ENCODE measurements at places on chromosomes 3 and 15.

- no peak for DNase-seq
Observed at GRCh38 chr15:42352401-42352800, 6.9 kb upstream of the CAPN3 start.

GRCh38 chr3:189212681-189213080 lies 40.9 kb downstream of the TPRG1 start:
- no peak for DNase-seq

DNA sequence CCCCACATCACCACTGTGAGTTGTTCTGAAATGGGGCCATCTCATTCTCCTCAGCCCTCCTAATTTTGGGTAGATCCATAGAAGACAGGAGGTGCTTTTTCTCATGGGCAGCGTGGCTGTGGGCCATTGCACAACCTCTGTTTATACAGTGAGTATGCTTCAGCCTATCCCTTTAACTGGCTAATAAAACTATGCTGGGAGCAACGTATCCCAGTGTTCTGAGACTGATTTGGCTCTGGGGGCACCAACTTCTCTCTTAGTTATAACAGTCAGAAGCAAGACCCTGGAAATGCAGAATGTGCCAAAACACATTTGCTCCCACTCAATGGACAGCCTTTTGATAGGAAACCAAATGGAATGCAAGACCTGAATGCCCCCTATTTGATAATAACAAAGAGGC lies 97.1 kb upstream of the ICE2 start:
- no peak for DNase-seq

DNA sequence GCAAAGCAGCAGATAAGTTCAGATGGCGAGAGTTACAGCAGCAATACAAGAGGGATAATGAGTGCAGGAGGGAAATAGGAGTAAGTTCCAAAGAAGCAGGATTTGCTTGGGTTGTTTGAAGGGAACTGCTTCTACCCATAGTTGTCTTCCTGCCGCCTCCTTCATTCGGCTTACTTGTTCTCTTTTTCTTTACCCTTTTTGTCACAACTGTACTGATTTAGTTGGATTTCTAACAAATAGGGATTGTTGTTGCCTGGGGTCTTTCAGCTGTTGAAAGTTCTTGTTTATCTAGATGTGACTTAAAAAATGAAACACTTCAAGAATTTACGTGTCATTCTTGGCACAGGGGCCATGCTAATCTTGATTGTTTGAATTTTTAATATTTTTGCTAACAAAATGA lies 25.9 kb downstream of the MORF4L1 start:
- no peak for DNase-seq

- DNase-seq = no peak
Observed at GRCh38 chr3:185363662-185364203, 797 bp downstream of the MAP3K13 start.

DNA sequence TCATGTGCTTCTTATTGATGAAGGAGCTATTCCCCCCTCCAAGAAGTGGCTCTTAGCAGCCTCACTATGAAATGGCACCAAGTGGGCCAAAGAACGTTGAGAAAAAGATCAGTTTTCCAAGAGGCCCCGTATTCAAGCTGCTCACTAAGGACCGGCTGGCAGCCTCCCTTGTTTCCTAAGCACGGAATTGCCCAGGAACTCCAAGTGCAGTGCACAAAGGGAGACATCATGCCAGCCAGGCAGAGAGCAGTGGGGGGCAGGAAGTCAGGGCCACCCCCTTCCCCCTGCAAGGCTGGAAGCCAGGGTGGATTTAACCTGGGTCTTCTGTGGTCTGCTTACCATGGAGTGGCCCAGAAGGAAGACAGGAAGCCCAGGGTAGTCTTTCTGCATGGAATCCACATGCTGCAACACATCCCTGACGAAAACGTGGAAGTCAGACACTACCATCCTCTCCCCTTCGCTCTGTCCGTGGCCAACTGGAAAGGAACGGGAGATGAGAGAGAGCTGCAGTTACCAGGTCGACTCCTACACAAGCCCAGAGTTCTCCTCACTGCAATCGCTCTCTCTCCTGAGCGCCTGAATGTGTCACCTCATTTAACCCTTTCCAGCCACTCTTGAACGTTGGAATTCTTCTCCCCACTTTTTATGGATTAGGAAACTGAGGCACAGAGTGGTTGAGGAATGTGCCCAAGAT lies 49.5 kb downstream of the ABTB1 start:
- no peak for DNase-seq

DNA sequence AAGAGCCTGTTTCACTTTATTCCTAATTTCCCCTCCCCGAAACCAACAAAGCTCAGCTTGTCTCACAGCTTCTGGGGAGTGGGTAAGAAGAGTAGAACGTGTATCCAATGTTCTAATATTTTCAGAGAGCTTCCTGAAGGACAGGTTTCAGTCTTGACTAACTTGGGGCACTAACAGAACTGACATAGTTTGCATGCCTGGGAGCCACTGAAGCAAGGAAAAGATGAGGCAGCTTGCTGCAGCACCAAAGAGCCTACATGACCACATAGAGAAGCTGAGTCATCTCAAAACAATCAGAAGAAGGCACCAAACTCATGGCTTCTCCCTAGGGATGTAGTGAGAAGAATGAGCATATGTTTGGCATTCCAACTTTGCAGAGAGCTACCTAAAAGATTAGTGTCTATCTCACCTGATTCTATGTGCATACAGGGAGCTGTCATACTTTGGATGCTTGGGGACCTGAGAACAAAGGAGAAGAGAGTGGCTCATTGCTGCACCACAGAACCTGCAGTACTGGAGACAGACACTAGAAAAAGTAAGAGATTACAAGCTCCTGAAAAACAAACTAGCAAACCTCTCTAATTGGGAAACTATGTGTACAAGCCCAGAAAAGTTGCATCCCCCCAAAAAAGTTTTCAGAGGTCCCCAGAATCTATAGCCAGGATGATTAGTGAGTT lies 86.9 kb downstream of the DCLK3 start:
- no peak for DNase-seq

- no peak for DNase-seq
Observed at GRCh38 chr3:49793486-49794085, 6.1 kb downstream of the CDHR4 start.

GRCh38 chr3:195524171-195524896 lies 18.8 kb downstream of the PPP1R2 start:
- no peak for DNase-seq

DNA sequence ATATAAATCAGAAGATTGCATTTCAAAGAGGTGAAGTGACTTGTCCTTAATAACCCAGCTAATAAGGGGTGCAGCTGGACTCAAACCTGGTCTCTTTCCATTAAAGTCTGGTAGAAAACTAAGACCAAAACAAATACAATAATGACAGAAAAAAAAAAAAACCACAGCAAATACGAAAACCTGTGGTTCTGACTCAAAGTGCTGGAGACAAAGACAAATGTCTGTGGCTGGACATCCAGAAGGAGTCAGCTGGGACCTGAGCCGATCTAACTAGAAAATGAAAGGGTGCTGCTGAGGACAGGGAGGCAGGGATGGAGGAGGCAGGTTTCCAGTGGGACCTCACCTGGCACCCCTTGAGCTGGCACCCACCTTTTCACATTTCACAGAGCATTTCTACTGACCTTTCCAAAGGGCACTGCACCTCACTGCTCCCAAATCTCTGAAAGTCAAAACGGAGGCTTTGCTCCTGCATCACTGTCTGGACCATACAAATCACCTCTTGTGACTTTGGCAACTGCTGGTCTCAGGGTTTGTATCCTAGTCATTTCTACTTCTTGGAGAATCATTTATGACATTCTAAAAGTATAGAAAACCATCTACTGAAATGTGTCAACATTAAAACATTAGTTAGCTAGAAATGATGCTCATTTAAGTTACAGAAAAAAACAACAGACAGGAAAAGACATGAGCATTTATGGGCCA lies 61.7 kb downstream of the CCNL1 start:
- no peak for DNase-seq

DNA sequence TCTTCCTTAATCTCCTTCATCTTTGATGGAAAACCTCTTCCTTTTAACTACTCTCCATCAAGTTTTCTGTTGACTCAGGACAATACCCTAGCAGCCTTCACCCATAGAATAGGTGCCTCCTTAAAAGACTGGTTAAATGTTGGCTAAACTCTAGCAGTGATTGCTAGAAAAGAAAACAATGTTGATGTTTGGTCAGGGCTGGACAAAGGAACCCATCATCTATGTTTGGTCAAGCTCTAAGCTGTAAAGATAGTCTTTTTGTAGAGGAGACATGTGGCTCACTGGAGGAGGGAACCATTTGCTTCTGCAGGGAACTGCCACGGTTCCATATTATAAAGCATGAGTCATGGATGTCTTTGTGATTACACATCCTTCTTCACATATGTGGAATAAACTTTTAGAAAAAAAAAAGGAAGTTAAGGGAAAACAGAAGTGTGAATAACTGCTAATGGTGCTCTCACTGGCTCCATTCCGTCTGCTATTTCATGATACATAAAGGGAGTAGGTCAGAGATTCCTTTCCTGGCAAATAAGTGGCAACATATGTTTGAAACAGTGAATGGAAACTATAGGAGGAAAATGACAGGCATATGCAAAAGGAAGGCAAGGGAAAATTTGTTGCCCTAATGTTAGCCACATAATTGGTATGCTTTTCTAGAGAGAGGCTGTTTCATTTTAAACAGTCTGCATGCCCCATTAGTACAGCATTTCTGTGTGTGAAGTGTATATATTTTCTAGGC lies 78.2 kb downstream of the CMSS1 start:
- DNase-seq = no peak

DNA sequence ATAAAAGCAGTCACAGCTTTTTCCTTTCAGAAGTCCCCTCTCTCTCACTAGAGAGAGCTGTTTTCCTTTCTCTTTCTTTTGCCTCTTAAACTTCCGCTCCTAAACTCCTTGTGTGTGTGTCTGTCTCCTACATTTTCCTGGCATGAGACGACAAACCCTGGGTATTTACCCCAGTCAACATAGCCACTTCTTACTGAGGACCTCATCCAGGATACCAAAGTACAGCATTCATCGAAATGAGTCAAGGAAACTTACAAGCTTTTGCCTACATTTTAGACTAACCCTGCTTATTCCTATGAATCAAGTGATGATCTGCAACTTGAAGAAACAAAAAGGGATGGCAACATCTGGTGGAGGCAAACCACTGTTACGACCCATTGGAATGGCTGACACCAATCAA lies 16.7 kb downstream of the PATL2 start:
- DNase-seq = no peak

GRCh38 chr15:70856177-70856883 lies 2.4 kb upstream of the LARP6 start:
- DNase-seq = no peak

- DNase-seq = peak; percentile 70
Observed at GRCh38 chr15:70121624-70122302, 24.0 kb upstream of the TLE3 start.

DNA sequence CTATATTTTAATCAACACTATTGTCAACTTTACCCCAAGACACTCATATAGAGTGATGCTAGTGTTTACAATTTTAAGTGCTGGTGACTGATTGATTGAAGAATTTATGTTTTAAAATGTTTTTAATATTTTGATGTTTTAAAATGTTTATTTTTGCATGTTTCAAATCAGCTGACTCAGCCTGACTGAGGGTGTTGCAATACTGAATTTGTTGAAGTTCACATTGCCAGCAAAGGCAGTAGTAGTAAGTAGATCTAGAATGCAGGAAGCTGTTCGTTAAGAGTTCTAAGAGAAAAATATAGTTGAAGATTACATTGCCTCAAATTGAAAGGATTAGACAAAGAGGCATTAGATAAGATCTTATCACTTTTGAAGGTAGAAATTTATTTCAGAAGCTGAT lies 977.6 kb downstream of the IGSF11 start:
- no peak for DNase-seq

DNA sequence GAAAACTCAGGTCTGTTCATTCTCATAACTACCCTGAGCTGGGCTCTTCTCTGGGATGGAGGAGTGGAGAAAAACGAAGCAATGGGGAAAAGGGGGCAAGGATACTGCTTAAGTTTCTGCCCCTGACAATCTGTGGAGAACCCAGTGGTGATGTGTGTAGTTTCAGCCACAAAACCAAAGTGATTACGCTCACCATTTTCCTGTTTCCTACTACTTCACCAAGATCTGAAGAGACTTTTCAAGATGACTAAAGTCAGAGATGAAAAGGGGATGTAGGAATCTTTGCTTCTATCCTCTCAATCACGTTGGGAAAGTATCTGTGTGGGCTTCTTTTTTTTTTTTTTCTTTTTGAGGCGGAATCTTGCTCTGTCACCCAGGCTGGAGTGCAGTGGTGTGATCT lies 8.3 kb upstream of the UBE2E1 start:
- no peak for DNase-seq

GRCh38 chr15:60800299-60801072 lies 321.5 kb upstream of the ICE2 start:
- DNase-seq = no peak

- no peak for DNase-seq
Observed at GRCh38 chr3:44045476-44046275, 196.0 kb upstream of the TOPAZ1 start.

DNA sequence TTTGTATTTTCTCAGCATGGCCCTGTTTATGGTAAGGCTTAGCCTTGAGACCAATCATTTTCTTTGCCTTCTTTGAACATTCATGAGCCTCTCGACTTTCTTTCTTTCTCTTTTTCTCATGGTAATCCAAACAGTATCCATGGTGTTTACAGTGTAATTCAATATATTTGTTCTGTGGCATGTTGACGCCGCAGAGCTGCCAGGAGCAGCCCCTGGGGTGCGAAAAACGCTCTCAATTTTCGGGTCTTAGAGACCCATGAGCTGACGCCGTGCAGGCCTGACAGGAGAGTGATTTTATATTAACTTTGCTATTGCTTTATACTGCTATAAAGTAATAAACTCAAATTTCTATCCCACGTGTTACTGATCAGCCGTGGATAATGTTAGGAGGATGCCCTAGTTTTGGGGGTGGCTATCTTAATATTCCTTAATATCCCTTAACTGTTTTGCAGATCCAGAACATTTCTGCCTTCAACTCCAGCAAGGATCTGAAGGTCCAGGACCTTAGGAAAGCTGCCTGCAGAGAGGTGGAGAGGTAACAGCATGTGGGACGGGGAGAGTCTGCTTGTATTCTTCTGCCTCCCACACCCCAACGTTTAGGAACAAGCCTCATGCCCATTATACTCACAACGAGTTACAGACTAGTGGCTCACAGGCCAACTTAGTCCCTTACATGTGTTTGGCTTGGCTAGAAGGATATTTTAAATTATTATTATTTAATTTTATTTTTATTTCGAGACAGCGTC lies 29.3 kb upstream of the MYO1E start:
- no peak for DNase-seq

DNA sequence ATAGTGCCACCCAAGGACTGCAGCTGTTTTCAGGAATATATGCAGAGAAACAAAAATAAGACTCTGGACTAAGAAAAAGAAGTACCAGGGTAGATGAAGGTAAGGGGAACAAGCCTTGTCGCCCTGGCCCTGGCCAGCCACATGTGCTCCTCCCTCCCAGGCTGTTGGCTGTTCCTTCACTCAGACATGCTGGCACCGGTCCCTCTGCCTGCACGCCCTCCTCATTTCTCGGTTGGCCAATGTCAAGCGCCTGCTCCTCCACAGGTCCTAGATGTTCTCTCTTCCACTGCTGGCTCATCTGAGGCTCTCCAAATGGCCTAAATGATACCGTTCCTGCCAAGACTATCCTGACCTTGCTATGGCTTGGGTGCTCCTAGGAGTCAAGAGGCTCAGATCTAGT lies 288.4 kb upstream of the LYSMD4 start:
- DNase-seq = no peak

Data from right forelimb (tissue), 1 donor.